Upper lobe of left lung (tissue), 6 donors: ENCODE measurements at places on chromosomes 5 and 9.

GRCh38 chr9:84061613-84062193 is 81.1 kb downstream of the RMI1 start:
- DNase-seq: no peak

GRCh38 chr5:94326586-94326985 is 291.8 kb downstream of the KIAA0825 start:
- DNase-seq: no peak

GRCh38 chr5:58362135-58362534 is 97.8 kb downstream of the PLK2 start:
- DNase-seq: no peak

DNA sequence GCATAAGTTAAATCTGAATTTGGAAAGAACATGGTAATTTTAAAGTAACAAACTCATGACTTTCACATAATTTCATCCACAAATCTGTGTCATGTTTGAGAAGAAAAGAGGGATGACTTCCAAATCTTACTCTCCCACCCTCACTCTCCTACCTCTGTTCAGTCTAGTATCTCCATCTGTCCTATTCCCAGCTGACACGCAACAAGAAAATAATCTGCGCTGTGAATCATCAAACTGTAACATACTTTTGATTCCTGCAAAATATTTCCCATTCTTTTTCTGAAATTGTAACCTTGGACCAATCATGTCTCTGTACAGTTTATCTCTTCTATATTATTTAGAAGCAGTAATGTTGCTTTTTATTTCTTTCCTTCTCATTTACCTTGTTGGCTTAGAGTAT is 91.4 kb downstream of the SLC12A2 start:
- DNase-seq: no peak

DNA sequence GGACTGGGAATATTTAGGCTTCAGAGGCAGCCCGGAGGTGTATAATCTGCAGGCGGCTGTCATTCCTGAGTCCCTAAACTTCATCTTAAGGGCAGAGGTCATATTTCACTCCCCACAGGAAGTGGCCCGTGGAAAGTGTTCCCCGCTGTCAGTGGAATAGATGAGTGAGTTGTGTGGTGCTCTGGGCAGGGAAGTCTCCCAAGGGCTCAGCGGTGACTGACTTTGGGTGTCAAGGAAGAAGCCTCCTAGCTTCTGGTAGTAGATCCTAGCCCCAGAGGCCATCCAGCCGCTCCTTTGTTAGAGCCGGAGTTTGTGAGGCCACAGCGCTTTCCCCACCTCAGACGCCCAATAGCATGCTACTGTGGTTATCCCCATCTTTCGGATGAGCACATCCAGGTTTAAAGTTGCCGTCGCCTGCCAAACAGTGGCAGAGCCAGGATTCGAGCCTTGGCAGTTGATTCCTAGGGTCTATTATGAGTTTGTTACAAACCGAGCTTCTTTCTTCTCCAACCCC is 38.9 kb upstream of the TIFAB start:
- no peak for DNase-seq

GRCh38 chr9:33180526-33181184 is 13.5 kb upstream of the B4GALT1 start:
- DNase-seq: no peak

DNA sequence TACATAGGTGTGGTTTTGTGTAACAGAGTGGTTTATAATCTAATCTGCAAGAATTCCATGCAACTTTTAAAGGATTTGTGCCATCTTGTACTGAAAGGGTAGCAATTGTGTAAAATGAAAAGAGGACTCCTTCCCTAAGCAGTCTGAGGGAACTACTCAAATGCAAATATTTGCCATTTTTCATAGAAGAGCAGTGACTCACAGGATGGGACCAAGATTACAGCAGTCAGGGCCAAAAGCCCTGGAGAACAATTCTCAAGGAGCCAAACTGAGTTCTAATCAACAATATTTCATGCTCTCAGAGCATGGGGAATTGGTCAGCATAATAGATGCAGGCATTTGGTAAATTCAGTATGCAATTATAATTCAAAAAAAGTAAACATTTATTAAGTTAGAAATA is 495.8 kb downstream of the CHSY3 start:
- no peak for DNase-seq

- no peak for DNase-seq
Measured at GRCh38 chr5:11062397-11062796, 301.4 kb upstream of the DAP start.

- no peak for DNase-seq
Measured at GRCh38 chr5:81517462-81517861, 123.5 kb upstream of the ACOT12 start.

- no peak for DNase-seq
Measured at GRCh38 chr5:42641336-42642005, 115.1 kb upstream of the CCDC152 start.

DNA sequence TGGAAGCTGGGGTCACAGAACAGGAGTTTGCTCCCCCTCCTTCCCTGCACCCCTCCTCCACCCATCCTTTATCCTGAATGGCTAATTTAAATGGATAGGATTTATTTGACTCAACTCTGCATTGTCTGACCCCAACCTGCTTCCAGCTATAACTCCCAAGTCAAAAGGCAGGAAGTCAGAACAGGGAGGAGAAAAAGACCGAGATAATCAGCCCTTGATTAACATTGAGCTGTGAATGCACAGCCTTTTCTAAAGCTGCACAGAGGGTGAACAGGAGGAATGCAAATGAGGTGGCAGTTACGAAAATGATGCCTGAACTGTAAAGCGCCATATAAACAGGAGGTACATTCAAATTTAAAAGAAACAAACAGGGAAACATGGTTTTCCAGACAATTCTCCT is 152.8 kb downstream of the SPOCK1 start:
- no peak for DNase-seq

DNA sequence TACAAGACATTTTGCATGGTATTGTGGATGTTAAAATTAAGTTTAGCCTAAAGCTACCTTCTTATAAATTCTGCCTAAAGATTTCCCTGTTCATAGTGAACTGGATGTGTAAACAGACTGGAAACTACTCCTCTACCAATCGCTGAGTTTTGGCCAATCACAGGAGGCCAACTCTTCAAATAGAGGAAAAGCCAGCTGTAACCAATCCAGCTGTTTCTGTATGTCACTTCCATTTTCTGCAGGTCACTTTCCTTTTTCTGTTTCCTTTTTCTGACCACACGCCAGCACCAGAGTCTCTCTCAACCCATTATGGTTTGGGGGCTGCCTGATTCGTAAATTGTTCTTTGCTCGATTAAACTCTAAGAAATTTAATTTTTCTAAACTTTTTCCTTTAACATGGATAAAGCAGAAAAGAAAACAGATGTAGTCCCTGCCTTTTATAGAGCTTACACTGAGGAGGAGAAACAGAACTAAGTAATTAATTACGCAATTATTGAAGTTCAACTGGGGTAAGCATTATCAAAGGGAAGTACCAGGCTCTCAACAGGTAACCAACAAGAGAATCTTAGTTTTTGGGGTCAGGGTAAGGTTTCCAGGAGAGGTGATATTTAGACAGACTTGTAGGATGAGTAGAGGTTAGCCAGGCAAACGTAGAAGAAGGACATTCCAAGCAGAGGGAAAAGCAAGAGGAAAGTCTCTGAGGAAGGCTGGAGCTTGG is 27.7 kb downstream of the RANBP3L start:
- DNase-seq: no peak

DNA sequence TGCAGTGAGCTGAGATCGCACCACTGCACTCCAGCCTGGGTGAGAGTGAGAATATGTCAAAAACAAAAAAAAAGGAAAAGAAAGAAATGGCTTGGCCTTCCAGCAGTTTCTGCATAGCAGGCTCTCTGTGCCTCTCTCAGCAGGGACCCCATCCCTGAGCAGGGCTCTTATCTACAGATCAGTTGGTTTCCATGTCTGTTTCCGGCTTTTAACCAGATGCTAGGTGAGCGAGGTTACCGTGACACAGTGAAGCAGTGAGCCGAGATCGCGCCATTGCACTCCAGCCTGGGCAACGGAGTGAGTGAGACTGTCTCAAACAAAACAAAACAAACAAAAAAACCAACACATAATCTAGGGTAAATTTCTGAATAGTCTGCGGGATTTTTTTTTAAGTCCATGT is 51.4 kb downstream of the COL5A1 start:
- DNase-seq: no peak

DNA sequence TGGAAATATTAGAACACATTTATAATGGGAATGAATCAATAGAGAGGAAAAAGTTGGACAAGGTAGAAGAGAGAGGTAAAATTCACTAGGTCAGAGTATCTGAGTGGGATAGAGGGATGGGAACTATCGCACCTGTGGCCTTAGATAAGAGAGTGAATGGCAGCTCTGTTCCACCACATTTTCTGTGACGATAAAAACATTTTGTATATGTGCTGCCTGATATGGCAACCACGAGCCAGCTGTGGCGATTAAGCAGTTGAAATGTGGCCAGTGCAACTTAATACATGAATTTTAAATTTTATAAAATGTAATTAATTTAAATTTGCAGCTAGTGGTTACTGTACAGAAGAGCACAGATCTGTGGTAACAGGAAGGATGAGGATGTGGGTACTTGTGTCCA is 46.7 kb downstream of the ZNF354A start:
- no peak for DNase-seq

GRCh38 chr9:113375057-113376023 is 1.4 kb downstream of the HDHD3 start:
- no peak for DNase-seq
